ENCODE measurements at places on chromosomes 3 and 15. TPM values are rescaled to one million over a fixed set of nuclear protein-coding genes. Genes with fewer than 3 reads are reported as not detected.
A peak's percentile ranks its signal among the peaks of the same experiment; 100 is the strongest.

DNA sequence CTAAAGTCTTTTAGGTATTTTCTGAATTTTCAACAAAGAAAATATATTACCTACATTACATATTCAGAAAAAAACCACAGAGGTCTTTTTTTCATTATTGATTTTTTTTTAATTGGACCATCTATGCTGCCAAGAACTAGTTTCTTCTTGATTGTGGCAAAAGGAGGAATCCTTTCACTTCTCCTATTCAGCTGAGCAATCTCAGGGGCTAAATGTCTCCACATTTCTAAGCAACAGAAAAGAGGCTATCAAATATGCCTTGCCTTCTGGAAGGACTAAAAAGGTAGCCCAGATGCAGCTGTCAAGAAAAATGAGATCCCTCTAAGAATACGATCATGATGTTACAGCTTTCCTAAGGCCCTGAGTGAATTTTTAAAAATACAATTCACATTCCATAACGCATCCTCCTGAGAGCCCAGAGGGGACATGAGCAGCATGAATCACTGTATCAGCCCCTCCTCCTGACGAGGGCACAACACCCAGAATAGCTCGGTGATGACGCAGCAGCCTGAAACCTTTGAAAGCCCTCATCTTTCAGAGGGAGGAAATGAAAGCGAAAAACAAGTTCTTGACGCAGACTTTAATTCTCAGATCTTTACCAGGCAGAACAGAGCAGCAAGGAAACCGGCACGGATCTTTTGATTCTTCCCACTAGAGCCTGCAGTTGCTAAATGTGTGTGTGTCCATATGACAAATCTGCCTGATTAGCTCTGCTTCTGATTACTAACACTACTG lies 24.6 kb downstream of the RUBCN start:
- peak overlapping the region; percentile 92 for H3K27ac ChIP-seq
- peaks cover 19% of the 10 kb centered on the region for H3K4me1 ChIP-seq
- H3K36me3 ChIP-seq = no peaks in the 10 kb centered on the region
- H3K4me3 ChIP-seq = peak overlapping the region; percentile 53
- peak; percentile 99 for DNase-seq

DNA sequence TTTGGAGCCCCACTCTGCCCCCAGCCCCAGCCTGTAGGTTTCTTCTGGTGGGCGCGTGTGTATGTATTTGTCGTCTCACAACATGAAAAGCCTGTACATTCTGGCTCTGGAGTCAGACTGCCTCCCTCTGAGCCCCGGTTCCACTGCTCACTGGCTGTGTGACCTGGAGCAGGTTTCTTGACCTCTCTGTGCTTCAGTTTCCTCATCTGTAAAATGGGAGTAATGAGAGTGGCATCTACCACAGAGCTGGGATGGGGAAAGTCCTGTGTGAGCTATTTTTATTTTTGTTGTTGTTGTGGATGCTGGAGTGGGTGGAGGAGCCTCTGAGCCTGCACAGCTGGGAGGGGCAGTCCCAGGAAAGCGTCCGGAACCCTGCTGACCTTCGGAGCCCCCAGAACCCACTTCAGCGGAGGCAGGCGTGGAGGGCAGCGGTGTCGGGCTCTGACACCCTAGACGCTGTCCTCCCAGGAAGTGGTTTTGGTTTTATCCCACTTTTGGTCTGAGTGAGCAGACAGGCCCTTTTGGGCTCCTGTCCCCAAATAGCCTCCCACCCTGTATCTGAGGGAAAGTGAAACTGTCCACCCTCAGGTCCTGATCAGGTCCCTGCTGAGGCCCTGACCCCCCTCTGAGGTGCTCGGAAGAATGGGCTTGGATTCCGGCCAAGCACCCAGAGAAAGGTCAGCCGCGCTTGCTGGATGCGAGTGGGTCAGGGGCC lies 103.5 kb downstream of the CHSY1 start:
- no peaks in the 10 kb centered on the region for H3K36me3 ChIP-seq
- H3K4me3 ChIP-seq = no peak overlapping the region
- no peak for DNase-seq
- no peaks in the 10 kb centered on the region for H3K27me3 ChIP-seq
- H3K4me1 ChIP-seq = no peaks in the 10 kb centered on the region

- H3K27ac ChIP-seq = no peak overlapping the region
- no peaks in the 10 kb centered on the region for H3K4me1 ChIP-seq
- no peak for DNase-seq
- no peak overlapping the region for H3K4me3 ChIP-seq
- H3K36me3 ChIP-seq = no peaks in the 10 kb centered on the region
These were observed 243.1 kb downstream of the EPHB1 start for GRCh38 chr3:135038186-135038585.

- no peaks in the 10 kb centered on the region for H3K27me3 ChIP-seq
- no peaks in the 10 kb centered on the region for H3K36me3 ChIP-seq
- peak overlapping the region; percentile 77 for H3K4me3 ChIP-seq
- no peak for DNase-seq
- peaks cover 13% of the 10 kb centered on the region for H3K4me1 ChIP-seq
- no peak overlapping the region for H3K27ac ChIP-seq
These were observed 1.1 kb upstream of the SUCLG2 start for GRCh38 chr3:67655364-67656121.

GRCh38 chr3:66200147-66200546 lies 20.7 kb upstream of the SLC25A26 start:
- H3K4me3 ChIP-seq = no peak overlapping the region
- no peaks in the 10 kb centered on the region for H3K27me3 ChIP-seq
- H3K4me1 ChIP-seq = no peaks in the 10 kb centered on the region
- H3K36me3 ChIP-seq = no peaks in the 10 kb centered on the region

GRCh38 chr3:67000009-67000408 lies 1.9 kb downstream of the KBTBD8 start:
- no peak overlapping the region for H3K27ac ChIP-seq
- no peaks in the 10 kb centered on the region for H3K27me3 ChIP-seq
- DNase-seq = peak; percentile 20
- peaks cover 3% of the 10 kb centered on the region for H3K4me1 ChIP-seq

DNA sequence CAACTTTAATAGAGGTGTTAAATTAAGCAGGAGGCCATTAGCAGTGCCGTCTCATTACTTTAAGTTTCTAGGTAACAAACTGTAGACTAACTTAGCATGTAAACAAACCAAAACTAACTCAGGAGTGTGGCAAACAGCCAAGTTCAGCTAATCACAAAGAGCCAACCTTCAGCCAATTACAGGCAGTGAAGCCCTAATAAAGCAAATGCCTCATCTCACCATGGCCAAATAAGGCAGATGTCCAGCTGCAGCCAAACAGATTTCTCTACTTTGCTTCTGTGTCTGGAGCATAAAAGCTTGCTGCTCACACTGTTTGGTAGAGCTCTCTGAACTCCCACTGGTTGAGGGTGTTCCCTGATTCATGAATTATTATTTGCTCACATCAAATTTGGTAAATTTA lies 835.4 kb upstream of the GBE1 start:
- H3K4me1 ChIP-seq = no peaks in the 10 kb centered on the region
- H3K27ac ChIP-seq = no peak overlapping the region
- no peak for DNase-seq

GRCh38 chr3:14434126-14434497 lies 31.7 kb downstream of the SLC6A6 start:
- H3K4me3 ChIP-seq = no peak overlapping the region
- peak; percentile 76 for DNase-seq
- peaks cover 53% of the 10 kb centered on the region for H3K4me1 ChIP-seq
- peak overlapping the region; percentile 50 for H3K27ac ChIP-seq
- no peaks in the 10 kb centered on the region for H3K36me3 ChIP-seq

DNA sequence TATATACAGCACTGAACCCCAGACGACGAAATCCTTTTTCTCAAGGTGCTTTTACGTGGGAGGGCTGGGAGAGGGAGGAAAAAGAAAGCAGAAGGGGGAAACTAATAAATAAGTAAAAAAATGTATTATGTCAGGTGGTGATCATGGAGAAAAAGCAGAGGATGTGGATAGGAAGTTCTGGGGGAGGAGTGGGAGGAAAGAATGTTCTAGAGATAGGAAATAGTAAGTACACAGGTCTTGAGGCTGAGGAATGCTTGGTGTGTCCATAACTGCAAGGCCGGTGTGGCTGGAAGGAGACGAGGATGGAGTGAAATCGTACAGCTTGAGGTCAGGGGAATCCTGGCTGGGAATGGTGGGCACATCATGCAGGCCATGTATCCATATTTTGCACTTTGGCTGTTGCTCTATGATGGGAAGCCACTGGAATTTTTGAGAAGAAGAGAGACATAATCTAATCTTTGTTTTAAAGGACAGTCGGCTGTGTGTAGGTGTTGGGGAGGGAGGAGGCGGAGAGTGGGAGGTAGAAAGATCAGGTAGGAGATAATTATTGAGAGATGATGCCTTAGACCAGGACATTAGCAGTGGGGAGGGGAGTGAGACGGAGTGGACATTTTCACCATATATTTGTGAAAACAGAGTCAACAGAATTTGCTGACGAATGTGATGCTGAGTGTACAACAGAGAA lies 1.8 kb upstream of the UBE2E2 start:
- no peak overlapping the region for H3K27ac ChIP-seq
- peaks cover 12% of the 10 kb centered on the region for H3K4me1 ChIP-seq
- no peaks in the 10 kb centered on the region for H3K27me3 ChIP-seq

DNA sequence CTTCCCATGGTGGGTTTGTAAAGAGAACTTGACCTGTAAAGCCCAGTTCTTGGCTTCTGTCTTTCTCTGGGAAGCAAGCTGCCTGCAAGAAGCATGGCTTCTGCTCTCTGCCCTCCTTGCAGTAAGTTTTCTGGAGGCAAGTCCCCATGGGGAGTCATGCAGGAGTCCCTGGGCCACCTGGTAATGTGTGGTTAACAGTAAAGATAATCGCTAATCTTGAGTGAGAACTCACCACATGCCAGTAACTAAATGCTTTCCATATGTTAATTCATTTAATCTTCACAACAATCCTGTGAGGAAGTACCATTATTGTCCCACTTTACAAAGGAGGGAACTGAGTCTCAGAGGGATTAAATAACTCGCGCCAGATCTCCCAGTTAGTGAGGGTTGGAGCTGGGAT lies 4.2 kb downstream of the CAPN3 start:
- no peak for DNase-seq
- no peaks in the 10 kb centered on the region for H3K27me3 ChIP-seq
- H3K36me3 ChIP-seq = no peaks in the 10 kb centered on the region
- no peaks in the 10 kb centered on the region for H3K4me1 ChIP-seq

DNA sequence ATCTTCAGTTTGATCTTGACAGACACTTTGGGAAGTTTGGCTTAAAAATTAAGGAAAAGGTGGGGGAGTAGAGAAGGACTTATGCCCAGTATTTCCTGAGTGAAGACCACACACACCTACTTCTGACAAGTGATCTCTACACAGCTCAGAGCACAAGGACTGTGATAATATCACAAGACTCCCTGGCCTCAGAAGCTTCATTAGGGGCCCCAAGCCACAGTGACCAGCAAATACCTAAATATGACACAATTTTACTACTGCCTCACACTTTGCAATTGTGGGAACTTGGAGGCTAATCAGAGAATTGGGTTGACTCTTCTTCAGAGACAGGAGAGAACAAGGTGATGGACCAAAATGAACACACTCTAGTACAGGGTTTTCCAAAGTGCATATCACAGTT lies 2.6 kb downstream of the ILDR1 start:
- H3K4me1 ChIP-seq = peaks cover 7% of the 10 kb centered on the region
- no peaks in the 10 kb centered on the region for H3K36me3 ChIP-seq
- no peak for DNase-seq
- H3K4me3 ChIP-seq = no peak overlapping the region

- no peak overlapping the region for H3K4me3 ChIP-seq
- peaks cover 30% of the 10 kb centered on the region for H3K4me1 ChIP-seq
- peak overlapping the region; percentile 29 for H3K27ac ChIP-seq
- DNase-seq = peak; percentile 66
- no peaks in the 10 kb centered on the region for H3K36me3 ChIP-seq
These were observed 600.5 kb downstream of the EDEM1 start for GRCh38 chr3:5787861-5788488.

The KATNBL1 gene
- total RNA-seq = 57.6 TPM

The GOLGA8K gene
- 1.2 TPM for total RNA-seq

The SI gene
- not detected for total RNA-seq

The ERICH6 gene
- total RNA-seq = not detected

The EPB42 gene
- not detected for total RNA-seq

The AMOTL2 gene
- total RNA-seq = 96.0 TPM

The LMLN gene
- 3.7 TPM for total RNA-seq

The SAMD7 gene
- total RNA-seq = not detected

The SEMA6D gene
- 0.52 TPM for total RNA-seq
